ENCODE measurements at places on chromosomes 12 and 14. TPM values are rescaled to one million over a fixed set of nuclear protein-coding genes. Genes with fewer than 3 reads are reported as not detected.

DNA sequence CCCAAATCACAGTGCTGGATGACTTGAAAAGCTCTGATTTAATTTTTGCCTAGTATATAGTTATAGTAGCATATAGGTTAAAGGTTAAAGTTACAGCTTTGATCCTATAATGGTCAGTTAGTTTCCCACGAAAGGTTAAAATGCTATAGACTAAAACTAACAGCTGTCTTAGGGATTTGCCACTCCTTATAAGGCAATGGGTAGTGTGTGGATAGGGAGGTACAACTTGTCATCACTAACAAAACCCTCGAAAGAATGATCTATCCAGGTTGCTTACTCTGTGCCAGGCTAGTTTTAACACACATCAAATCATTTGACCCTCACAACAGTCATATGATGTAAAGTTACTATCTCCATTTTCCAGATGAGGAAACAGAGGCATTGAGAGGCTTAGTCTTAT lies 11.7 kb downstream of the RCOR1 start:
- DNase-seq: no peak

- no peak for DNase-seq
Observed at GRCh38 chr12:126537961-126538530, 1472.8 kb downstream of the AACS start.

- DNase-seq: peak; percentile 55
Observed at GRCh38 chr14:58501214-58501816, 73.8 kb downstream of the KIAA0586 start.

- DNase-seq: peak; percentile 46
Observed at GRCh38 chr14:24279301-24280186, 8.1 kb upstream of the RABGGTA start.

- peak; percentile 22 for DNase-seq
Observed at GRCh38 chr12:29147731-29148595, 1.1 kb upstream of the FAR2 start.

SLC25A21 gene
- 37.0 TPM for total RNA-seq

- no peak for DNase-seq
Observed at GRCh38 chr12:30896461-30896860, 30.1 kb upstream of the TSPAN11 start.

GRCh38 chr14:78292003-78292402 lies 121.8 kb downstream of the NRXN3 start:
- DNase-seq: no peak

DNA sequence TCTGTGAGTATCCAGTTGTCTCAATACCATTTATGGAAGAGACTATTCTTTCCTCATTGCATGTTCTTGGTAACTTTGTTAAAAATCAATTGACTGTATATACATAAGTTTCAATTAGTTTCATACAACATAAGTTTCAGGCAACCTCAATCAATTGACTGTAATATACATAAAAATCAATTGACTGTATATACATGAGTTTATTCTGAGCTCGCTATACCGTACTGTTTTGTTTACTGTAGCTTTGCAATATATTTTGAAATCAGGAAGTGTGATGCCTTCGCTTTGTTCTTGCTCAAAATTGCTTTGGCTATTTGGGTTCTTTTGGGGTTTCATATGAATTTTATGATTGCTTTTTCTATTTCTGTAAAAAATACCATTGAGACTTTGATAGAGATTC lies 392.0 kb downstream of the BTG1 start:
- DNase-seq: no peak

KCNC2 gene
- total RNA-seq: not detected

SERPINA10 gene
- total RNA-seq: not detected

DNA sequence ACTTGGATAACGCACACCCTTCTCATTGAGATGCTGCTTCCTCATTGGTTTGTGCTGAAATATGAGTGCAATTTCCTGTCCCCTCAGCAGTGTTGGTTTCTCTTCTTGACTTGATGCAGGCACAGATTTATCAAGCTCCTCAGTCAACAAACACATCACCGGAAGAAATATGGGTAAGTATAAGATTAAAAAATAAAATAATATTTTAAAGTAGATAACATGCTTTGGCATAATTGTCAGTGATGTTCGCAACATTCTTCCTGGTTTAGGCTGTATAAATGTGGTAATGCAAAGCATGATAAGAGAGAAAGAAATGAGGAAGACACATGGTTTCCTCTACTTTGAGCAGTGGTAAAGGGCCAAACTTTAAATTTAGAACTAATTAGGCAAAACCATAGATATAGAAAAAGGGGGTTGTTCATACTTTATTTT lies at the start of gene GPR65:
Gene GPR65, plus strand, starts transcription at position 86 of the 432 bp plus-strand sequence. CDS start 5,713 bp downstream, outside the sequence.
- no peak for DNase-seq

GRCh38 chr12:59624732-59625460 lies 29.1 kb downstream of the SLC16A7 start:
- DNase-seq: no peak

DNA sequence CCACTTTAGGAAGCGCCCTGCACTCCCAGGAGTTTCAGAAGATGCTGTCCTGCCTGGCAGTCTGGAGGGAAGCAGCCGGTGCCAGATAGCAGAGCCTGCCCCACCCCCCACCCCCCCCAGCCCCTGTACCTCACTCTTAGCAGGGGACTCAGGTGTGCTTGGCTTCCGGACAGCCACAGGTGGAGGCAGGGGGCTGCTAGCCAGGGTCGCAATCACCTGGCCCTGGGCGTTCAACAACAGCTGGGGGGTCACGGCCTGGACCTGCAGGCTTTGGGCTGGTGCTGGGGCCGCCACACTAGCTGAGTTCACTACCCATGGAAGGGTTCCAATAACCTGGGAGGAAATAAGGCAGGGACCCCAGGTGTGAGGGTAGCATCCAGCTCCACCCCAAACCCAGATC lies 22.0 kb downstream of the POU6F1 start:
- no peak for DNase-seq

- no peak for DNase-seq
Observed at GRCh38 chr14:36518031-36518585, 1.9 kb downstream of the NKX2-1 start.

TBK1 gene
- total RNA-seq: 50.1 TPM

PAH gene
- not detected for total RNA-seq

DNA sequence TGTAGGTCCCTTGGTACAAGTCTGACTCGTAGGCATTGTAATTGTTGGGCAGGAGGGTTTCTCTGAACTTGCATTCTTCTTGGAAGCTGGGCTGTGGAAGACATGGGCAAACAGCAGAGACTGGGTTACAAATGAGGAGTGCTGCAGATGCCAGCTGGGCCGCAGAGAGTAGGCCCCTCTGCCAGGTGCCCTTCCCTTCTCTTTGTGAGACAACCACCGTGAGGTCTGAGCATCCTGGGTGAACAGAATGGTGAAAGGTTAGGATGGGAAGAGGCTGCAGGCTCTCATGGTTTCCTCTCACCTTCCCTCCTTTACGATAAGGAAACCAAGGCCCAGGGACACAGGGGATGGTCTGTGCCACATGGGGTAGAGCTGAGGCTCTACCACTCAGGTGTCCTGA lies 11.3 kb downstream of the FGF6 start:
- no peak for DNase-seq

NELL2 gene
- total RNA-seq: 19.9 TPM

- no peak for DNase-seq
Observed at GRCh38 chr12:58450868-58451482, 469.3 kb downstream of the LRIG3 start.

GRCh38 chr14:31419967-31420318 lies 407 bp downstream of the HEATR5A start:
- peak; percentile 32 for DNase-seq

- DNase-seq: no peak
Observed at GRCh38 chr12:92384571-92384970, 238.9 kb upstream of the BTG1 start.

GRCh38 chr14:101033446-101034165 lies 130.1 kb upstream of the RTL1 start:
- DNase-seq: no peak

- DNase-seq: no peak
Observed at GRCh38 chr12:18108611-18109010, 18.6 kb upstream of the RERGL start.

CFL2 gene
- total RNA-seq: 73.6 TPM

- peak; percentile 96 for DNase-seq
Observed at GRCh38 chr14:31937730-31938346, 139.3 kb upstream of the ARHGAP5 start.

SERPINA12 gene
- not detected for total RNA-seq

- DNase-seq: no peak
Observed at GRCh38 chr14:99468081-99468480, 12.6 kb downstream of the SETD3 start.

MYH7 gene
- not detected for total RNA-seq

GRCh38 chr12:4320497-4320852 lies 538 bp upstream of the TIGAR start:
- DNase-seq: no peak

CATSPERB gene
- not detected for total RNA-seq

SOX5 gene
- 2.0 TPM for total RNA-seq

GRCh38 chr12:26683443-26683842 lies 149.6 kb downstream of the ITPR2 start:
- DNase-seq: no peak

DNA sequence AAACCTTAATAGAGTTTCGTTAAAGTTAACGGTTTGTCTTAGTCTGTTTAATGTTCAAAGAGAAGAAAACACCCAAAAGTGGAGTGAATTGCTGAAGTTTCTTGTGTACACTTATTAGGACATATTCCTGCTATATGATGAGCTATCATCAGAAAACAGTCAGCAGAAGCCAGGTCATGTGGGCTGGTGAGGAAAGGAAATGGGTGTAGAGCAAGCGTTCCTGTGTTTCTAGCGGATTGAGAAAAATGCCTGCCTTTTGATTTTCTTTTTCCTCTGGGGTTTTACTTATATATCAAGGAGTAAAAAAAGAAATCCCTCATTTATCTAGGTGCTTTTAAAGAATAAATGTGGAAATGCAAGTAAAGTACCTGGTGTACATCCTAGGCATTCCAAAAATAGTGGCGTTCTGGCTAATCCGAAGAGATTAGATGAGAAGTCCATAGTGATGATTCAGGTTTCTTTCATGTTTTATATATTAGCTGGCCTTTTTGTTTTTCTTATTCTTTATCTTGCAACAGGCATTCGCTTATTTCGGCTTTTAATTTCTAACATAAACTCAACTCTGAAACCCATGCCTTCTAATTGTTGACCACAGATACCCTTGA lies 50.7 kb downstream of the FLRT2 start:
- no peak for DNase-seq

DNA sequence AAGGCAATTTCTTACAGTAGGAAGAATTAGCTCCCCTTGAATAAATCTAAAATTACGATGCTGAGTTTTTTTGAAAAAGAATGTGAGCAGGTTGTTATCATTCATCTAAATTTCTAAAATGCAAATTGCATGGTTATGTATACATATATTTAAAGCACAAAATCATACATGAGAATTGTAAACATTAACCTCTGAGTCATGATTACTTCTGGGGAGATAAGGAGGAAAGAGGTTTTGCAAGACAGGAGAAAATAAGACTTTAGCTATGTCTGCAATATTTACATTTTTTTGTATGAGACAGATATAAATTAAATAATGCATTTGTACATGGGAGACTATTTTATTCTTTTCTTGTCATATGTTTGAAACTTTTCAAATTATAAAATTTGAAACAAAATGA lies 72.2 kb downstream of the TSPAN8 start:
- DNase-seq: no peak

SYNDIG1L gene
- total RNA-seq: not detected

All from Daoy (cell line).